Muscle of back (tissue), 13 donors: ENCODE measurements at places on chromosomes 7 and 10. TPM values are rescaled to one million over a fixed set of nuclear protein-coding genes. Genes with fewer than 3 reads are reported as not detected.

TBX20 gene
- polyA plus RNA-seq, result not detected

RBM20 gene
- polyA plus RNA-seq, result 17.0 TPM

ATXN7L1 gene
- 7.8 TPM for polyA plus RNA-seq

CLRN3 gene
- polyA plus RNA-seq, result not detected

ASAH2 gene
- polyA plus RNA-seq, result 3.1 TPM

BHLHA15 gene
- not detected for polyA plus RNA-seq

EGFR gene
- polyA plus RNA-seq, result 30.1 TPM

LBX1 gene
- polyA plus RNA-seq, result 1.3 TPM

DNAH11 gene
- 0.90 TPM for polyA plus RNA-seq

STRIP2 gene
- polyA plus RNA-seq, result 9.7 TPM

CCDC3 gene
- polyA plus RNA-seq, result 18.6 TPM

CHRM2 gene
- polyA plus RNA-seq, result 1.0 TPM

RAMP3 gene
- 5.1 TPM for polyA plus RNA-seq
